RPMI7951 (cell line): ENCODE measurements at places on chromosomes 1 and 21. TPM values are rescaled to one million over a fixed set of nuclear protein-coding genes. Genes with fewer than 3 reads are reported as not detected.

The S100A16 gene
- total RNA-seq, result 328 and 342 TPM in 2 replicates

The MYCL gene
- 0.10 and 0.12 TPM in 2 replicates for total RNA-seq

The HSPG2 gene
- total RNA-seq, result 9.7 and 12.4 TPM in 2 replicates

The AADACL3 gene
- not detected in 2 replicates for total RNA-seq

The KIRREL1 gene
- total RNA-seq, result 77.3 and 80.8 TPM in 2 replicates

The LEMD1 gene
- not detected in 2 replicates for total RNA-seq

The GPA33 gene
- total RNA-seq, result 0.36 and 0.68 TPM in 2 replicates
